ENCODE measurements at places on chromosomes 4 and X. TPM values are rescaled to one million over a fixed set of nuclear protein-coding genes. Genes with fewer than 3 reads are reported as not detected.

The CT45A3 gene
- total RNA-seq = not detected

The F8A3 gene
- total RNA-seq = 4.6 TPM

DNA sequence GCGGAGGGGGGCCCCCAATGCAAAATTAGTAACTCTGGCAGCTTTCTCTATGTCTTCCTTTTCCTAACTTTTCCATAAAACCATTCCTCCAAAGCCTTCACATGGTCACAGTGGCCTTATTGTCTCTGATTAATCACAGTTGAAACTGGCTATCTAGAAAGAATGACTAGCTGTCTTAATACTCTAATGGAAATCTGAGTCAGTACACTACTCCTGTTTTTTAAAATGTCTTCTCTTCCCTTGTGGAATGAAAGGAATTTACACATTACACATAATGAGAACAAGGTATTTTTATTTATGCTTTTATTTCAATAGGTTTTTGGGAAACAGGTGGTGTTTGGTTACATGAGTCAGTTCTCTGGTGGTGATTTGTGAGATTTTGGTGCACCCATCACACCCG lies 66.3 kb upstream of the PUDP start:
- no peak for DNase-seq

DNA sequence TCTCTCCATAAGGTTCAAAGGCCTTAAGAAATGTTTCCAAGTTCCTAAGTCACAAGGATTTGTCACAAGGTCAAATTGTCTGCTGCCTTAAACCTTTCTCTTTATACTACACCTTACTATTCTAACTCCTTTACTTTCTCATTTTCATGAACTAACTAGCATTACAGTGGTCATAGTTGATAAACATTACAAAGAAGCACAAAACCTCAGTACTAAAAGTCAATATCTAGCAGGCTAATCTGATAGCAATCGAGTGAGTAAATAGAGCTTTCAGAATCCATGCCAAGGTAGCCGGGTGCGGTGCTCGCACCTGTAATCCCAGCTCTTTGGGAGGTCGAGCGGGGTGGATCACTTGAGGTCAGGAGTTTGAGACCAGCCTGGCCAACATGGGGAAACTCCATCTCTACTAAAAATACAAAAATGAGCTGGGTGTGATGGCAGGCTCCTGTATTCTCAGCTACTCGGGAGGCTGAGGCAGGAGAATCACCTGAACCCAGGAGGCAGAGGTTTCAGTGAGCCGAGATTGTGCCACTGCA lies 510.0 kb downstream of the GBA3 start:
- DNase-seq = no peak

The SUPT20HL2 gene
- total RNA-seq = not detected

- DNase-seq = no peak
These were observed 23.3 kb downstream of the MAML3 start for GRCh38 chr4:140130677-140131076.

DNA sequence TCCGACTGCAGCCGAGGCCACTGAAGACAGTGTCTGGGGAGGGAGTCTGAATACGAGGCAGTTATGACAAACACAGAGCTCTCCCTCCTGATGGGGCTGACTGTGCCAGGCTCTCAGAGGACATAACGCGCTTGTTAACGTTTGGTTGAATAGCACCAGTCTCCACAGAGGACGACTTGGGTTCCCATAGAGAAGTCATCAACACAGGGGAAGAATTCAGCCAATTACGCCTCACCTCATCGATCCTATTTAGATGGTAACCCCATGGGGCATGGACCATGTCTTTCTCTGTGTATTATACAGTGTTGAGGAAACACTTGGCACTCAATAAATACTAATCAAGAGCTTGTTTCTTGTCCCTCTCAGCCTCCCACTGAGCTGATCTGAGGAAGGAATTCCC lies 642.6 kb upstream of the LCORL start:
- no peak for DNase-seq

DNA sequence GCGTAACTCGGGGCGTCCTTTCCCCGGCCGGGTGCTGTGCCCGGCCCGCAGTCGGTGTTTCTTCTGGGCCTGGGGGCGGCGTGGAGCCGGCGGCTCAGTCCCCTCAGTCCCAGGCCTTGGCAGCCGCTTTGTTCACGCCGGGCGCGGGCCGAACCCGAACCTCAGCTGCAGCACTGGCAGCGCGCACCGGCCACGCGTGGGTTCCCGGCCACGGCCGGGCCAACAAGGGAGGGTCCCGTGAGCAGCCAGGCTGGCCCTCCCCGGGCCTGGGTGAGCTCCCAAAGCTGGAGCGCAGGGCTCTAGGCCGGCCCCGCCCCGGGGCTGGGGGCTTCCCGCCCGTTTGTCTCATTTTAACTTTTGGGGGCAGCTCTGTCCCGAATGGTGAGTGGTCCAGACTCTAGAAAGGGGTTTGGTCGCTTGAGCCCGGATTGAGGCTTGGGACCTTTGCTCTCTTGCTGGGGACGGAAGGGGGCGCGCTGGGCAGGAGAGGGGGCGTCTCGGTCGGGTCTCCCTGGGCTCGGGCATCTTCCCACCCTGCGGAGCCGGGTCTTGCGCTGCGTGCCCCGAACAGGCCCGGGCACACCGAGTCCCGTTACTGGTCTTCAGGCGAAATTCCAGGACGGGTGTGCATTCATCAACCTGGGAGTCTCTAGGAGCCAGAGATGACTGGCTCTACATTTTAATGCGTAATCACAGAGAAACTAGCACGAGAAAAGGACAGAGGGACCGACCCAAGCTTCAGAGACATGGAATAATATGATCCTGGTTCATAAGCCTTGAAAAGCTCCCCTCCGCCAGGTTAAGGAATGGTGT lies 177.1 kb downstream of the CBR4 start:
- DNase-seq = peak; percentile 44

Measured in progenitor cell of endocrine pancreas (in vitro differentiated cells).